Left colon (tissue), 2 donors: ENCODE measurements at places on chromosomes 3 and 15.

- no peak for DNase-seq
These were observed 36.0 kb upstream of the ULK4 start for GRCh38 chr3:41997702-41998550.

DNA sequence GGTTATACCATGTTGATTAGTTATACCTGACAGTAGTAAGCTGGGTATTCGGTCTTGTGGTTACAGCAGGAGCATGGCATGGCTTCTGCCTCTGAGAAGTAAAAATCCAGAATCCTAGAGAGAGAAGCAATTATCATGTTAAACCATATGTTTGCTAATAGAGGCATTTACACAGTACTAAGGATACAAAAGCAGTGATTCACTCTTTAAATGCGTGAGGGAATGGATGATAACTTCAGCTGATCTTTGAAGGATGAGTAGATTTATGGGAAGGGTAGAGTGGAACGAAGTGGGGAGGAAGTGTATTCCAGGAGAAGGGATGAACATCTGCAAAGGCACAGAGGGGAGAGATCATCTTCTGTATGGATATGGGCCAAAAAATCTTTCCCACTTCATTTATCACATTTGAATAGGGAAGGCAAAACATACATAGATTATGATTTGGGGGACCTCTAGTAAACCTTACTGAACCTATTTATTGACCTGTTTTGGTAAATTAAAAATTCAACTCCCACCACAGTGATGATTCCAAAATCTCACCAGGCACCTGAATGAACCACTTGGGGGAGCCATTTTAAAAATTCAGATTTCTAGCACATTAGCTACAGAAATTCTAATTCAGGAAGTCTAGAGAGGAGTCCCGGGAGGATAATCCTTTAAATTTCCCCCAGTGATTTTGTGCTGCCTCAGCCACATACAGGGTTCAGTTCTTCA is 35.1 kb downstream of the IGSF10 start:
- DNase-seq, result no peak

DNA sequence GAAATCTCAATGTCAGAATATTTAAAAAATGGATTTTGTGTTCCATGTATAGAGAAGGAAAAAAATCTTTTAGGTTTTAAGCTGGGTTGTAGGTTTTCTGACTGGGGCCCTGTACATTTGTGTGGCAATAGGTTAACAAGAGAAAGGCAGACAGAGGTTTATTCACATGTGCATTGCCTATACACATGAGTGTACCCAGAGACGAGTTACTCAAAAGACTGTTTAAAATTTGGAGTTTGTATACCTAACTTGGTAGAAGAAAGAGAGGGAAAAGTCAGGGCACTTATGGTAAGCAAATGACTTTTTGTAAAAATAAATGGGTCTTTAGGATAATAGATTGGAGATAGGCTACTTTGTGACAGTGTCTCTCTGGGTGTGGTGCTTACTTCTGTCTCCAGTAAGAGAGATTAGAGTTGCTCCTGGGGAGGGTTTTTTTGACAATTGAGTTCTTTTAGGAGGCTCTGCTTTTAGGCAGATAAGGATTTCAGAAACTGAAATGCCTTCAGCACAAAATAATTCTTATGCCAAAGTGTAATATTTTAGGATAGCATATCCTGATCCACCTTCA is 225.2 kb downstream of the TCF12 start:
- no peak for DNase-seq

GRCh38 chr3:46559091-46559704 is 6.9 kb downstream of the LRRC2 start:
- DNase-seq, result no peak

DNA sequence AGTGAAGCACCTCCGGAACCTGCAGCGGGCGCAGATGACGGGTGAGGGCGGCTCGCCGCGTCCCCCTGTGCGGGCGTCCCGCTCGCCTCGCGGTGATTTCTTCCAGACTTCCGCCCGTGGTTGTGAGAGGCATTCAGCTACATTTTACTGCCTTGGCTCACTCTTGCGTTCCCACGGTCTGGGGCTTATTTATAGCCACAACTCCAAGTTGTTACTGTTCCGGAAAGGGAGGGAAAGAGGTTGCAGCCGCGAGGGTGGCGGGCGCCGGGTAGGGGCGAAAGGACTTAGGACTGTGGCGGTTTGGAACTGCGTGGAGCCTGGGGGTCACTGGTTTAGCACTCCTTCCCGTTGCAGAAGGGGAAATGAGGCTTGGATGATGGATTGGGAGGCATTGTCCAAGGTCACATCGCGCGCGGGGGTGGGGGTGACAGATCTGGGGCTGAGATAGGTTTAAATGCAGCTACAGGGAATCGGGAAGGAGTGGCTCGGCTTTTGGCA is 1.1 kb downstream of the HES1 start:
- DNase-seq, result peak; percentile 73

- peak; percentile 80 for DNase-seq
These were observed 34.0 kb downstream of the BHLHE40 start for GRCh38 chr3:5013021-5013906.
